ENCODE measurements at places on chromosomes 11 and 22.

- DNase-seq, result no peak
These were observed 24.9 kb upstream of the SEPTIN5 start for GRCh38 chr22:19689408-19689807.

- no peak for DNase-seq
These were observed 36.0 kb upstream of the TXNRD2 start for GRCh38 chr22:19977296-19978243.

DNA sequence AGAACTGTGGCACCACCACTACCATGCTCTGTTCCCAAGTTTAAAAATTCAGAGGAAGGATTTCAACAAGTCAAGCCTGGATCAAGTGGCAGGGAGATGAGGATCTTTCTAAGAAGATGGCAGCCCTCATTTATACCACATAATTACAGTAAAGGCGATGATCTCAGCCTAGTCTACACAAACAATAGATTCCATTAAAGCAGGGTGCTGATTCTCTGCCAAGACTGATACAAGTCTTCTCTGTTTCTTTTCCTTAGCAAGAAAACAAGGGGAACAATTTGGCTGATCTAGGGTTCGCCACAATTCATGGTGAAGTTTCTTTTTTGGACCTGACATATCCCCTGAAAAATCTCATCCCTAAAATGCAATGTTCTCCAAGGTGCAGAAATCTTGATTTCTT is 73.9 kb downstream of the PPFIBP2 start:
- no peak for DNase-seq

- DNase-seq, result no peak
These were observed 31.6 kb upstream of the CBX7 start for GRCh38 chr22:39183991-39184585.

GRCh38 chr22:29190051-29190450 is 15.6 kb upstream of the EMID1 start:
- DNase-seq, result no peak

DNA sequence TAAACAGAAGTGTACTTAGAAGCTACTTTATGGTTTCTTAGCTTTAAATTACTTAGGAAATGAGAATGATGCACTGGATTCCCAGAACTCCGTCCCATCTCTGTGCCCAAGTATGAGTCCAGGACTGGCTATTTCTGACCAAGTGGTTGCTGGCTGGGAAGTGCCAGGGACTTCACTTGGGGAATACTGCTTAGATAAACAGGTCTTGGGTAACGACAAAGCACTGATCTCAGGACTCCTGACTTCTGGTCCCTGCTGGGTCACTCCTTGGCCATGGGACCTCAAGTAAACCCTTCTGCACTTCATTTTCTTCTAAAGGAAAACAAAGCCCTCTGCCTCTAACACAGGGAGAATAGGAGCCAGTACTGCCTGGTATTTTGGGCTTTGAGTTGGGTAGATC is 27.9 kb downstream of the ABTB2 start:
- no peak for DNase-seq

DNA sequence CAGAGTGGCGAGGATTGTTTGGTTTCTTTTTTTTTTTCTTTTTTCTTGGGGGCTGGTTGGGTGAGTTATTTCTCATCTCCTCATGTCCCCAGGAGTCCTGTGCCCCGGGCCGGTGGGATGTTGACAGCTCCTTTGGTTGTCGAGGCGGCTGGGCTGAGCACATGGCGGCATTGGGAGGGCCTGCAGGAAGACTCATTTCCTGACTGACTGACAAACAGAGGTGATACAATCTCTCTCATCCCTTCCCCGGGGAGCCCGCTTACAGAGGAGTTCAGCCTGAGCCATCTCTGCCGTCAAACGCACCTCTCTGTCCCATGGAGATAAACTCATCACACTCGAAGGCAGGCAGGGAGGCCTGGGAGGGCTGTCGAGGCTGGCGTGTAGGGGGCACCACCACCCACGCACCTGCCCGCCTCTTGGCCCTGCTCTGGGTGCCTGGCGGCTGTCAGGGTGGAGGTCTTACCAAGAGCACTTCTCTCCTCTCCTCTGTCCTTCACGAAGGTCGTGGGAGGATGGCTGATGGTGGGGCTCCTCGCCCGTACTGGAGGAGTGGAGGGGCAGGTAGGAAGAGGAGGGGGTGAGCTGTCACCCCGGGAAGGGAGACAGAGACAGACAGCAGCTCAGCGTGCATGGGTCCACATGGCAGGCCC is 60.0 kb upstream of the NECTIN1 start:
- DNase-seq, result no peak

DNA sequence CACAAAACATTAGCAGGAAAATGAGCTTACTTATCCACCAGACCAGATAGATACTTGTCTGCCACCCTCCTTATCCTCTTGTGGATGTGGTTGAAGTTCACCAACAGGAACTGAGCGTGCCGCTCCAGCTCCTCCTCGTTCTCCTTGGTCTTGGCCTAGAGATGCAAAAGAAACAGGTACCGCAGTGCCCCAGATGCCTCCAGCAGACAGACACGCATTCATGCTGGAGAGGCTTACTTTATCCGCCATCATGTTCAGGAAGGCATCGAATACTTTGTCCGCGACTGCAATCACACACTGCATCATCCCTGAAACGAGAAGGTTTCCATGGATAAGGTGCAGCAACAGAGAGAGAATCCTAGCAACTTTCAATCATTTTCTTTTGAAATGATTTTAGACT is 21.0 kb upstream of the SERPIND1 start:
- no peak for DNase-seq

- no peak for DNase-seq
These were observed at the start of gene GPHA2 for GRCh38 chr11:64935359-64936081. Gene GPHA2, minus strand, starts transcription at chr11:64935893. Its CDS starts 433 bp downstream, at chr11:64935460.

DNA sequence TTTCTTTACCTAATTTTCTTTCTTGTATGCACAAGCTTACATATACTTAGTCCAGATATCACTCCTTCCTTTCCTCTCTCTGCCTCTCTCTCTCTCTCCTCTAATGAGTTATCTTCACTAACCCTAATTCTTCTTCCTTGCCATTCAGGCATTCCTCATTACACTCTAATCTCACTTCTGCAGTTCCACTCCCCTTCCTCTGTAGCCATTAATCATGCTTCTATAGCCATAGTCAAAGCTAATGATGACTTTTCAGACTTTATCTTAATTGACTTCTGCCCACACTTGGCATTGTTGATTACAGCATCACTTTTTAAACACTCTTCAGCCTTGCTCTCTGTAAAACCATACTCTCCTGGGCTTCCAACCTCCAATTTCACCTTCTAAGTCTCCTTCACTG is 35.3 kb upstream of the SC5D start:
- DNase-seq, result no peak

DNA sequence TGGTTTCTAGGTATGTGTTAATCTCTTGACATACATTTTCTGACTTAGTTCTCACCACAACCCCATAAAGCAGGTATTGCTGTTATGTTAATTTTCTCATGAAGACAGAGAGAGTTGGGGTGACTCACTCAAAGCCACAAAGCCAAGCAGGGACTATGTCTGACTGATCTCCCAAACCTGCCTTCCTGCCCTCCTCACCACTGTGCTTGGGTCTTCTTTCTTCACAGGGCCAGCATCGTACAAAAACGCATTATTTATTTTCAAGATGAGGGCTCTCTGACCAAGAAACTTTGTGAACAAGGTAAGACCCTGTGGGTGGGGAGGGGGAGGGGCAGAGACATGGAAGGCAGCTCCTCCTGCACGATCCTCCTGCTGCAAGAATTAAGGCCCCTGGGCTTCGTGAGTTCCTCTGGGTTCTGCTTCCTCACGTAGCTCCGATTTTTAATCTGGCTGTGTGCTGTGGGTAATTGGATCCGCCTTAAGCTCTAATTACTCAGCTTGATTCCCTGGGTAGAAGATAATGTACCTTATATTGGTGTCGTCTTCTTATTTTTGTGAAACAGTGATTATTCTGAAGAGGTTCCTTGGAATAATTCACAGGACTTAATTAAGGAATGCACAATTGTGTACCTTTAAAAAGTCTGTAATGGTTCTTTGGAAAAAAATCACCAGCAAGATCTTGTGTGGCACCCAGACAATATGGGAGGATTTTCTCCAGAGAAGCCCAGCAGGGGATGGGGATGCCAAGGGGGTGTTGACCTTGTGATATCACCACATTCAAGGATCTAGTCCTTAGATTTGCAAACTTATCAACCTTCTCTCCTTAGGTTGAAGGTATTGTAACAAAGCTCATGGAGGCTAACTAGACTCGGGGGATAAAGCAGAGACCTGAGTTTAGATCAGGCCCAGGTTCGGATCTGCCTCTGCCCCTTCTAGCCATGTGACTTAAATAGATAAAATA is 112.9 kb downstream of the SPON1 start:
- DNase-seq, result no peak

DNA sequence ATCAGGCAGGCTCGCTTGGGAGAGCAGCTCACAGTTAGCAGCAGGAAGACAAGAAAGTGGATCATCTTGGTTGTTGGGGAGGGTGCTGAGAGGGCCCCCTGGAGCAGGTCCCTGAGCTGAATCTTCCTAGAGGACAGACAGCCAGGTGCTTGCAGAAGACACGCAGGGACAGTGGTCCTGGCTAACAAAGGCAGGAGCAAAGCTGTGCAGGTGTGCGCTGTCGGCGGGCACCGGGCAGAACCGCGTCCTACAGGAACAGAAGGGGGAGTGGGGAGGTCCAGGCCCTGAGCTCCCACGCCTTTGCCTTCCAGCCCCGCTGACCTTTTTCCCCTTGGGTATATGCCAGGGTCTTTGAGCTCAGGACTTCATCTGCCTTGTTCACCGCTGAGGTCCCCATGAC is 30.1 kb upstream of the PARVB start:
- no peak for DNase-seq

- no peak for DNase-seq
These were observed 376.5 kb downstream of the BUD13 start for GRCh38 chr11:116396331-116396730.

DNA sequence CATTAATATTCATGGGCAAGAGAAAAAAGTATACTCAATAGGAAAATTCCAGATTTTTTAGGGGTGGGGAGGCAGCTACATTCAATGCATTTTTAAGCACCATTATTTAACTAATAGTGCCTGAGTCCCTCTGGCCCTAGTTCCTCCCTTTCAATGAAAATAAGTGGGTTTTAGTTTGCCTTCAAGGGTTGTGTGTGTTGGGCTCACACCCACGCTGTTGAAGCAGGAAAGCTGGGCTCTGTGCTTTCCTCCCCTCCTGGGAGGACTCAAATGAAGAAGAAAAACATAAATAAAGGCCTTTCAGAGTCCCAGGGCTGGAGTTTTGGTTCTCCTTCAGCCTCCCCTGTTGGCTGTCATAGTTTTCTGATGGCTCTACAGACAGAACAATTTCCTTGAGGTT is 366.2 kb downstream of the MIAT start:
- DNase-seq, result no peak

DNA sequence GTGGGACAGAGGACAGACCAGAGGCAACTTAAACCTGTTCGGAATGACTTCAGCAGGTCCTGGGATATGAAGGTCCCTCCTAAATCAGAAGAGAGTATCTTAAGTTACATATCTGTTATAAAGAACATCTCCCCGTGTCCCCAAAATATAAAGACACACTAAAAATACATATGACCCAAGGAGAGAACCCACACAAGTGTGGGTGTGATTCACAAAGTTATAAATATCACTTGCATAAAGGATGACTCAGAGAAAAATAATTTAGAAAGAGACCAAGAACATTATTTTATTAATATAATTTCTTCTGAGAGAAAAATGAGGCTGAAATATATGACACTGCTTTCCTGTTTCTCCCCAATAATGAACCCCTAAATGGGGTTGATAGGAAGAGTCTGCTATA is 14.2 kb downstream of the OR5B21 start:
- DNase-seq, result no peak

GRCh38 chr11:122995526-122995925 is 13.9 kb upstream of the BSX start:
- no peak for DNase-seq

DNA sequence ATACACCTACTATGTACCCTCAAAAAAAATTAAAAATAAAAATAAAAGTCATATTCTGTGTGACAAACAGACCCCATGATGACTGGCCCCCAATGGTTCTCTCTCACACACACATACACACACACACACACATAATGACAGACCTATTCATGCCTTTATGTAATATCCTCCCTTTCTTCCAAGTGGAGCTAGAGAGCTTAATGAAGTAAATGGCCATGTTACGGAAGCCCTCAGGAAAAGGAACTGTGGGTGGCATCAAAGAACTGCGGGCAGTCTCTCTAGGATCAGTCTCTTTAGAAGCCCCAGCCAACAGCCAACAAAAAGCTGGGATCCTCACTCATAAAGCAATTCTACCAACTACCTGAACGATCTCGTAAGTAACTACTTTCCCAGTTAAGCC is 125.5 kb downstream of the SIK3 start:
- no peak for DNase-seq

DNA sequence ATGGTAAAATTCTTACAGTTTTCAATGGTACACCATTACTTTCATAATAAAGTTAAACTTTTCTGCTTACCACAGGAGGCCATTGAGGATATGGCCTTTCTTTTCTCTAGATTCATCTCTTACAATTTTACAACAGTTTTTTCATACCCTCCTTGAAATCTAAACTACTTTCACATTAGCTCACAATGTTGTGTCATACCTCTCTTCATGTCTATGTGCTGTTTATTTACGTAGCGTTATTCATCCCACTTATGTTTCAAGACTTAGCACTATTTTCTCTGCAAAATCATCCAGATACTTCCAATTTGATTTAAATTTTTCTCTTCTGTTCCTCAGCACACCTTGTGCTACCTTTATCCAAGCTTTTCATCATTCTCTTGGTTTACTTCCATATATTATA is 123.3 kb downstream of the METTL15 start:
- DNase-seq, result no peak

DNA sequence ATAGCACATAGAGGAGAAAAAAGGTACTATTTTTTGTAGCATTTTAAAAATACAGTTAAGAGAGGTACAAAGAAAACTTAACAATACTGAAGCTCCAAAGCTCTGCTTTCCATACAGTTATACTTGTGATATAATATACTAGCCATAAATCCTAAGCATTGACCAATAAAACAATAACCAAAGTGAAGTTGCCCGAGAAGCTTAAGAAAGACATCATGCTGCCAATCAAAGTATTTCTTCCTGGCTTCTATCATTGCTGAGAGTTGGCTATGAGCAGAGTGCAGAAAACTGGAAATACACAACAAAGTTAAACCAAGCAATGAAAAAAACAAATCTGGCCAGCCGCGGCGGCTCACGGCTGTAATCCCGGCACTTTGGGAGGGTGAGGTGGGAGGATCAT is 84.2 kb downstream of the RBFOX2 start:
- DNase-seq, result no peak

DNA sequence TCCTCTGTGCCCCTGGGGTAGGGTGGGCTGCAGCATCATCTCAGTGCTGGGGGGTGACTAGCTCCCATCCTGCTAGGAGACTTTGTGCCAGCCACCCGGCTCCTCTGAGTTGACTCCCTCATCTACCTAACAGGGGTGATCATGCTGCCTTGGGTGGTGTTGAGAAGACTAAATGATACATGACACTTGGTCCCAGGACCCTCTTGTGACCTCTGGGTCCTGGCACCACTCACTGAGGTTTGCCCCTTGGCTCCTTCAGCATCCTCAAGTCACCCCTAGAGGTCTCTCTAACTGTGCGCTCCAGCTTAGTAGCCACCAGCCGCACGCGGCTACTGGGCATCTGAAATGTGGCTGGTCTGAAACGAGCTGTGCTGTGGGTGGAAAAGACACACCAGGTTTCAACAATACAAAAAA is 72.1 kb downstream of the LRRC32 start:
- peak; percentile 70 for DNase-seq

- DNase-seq, result no peak
These were observed 70.7 kb upstream of the AKIP1 start for GRCh38 chr11:8839957-8840945.
